ENCODE measurements at places on chromosomes 1 and 21.

- no peak for DNase-seq
Measured at GRCh38 chr1:243483071-243483771, 227.4 kb downstream of the SDCCAG8 start.

GRCh38 chr1:177973585-177973984 lies 3.7 kb upstream of the SEC16B start:
- no peak for DNase-seq

- DNase-seq: no peak
Measured at GRCh38 chr1:86648255-86648654, 56.1 kb upstream of the SH3GLB1 start.

DNA sequence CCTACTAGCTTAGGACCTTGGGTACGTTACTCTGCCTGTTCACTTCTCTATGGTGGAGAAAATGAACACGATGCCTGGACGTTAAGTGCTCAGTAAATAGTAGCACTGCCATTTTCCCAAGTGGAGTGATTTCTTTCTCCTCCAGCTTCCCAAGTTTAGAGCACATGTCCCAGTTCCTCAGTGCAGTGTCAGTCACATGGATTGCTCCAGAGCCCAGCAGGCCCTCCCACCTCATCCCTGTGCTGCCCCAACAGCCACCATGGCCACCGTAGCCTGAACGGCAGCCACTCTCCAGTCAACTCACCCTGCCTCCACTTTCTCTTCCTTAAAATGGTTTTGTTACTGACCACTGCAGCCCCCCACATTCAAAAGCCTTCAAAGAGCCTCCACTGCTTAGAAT lies 8.5 kb downstream of the STMN1 start:
- DNase-seq: no peak

- DNase-seq: no peak
Measured at GRCh38 chr1:61287734-61288133, 205.4 kb downstream of the NFIA start.

DNA sequence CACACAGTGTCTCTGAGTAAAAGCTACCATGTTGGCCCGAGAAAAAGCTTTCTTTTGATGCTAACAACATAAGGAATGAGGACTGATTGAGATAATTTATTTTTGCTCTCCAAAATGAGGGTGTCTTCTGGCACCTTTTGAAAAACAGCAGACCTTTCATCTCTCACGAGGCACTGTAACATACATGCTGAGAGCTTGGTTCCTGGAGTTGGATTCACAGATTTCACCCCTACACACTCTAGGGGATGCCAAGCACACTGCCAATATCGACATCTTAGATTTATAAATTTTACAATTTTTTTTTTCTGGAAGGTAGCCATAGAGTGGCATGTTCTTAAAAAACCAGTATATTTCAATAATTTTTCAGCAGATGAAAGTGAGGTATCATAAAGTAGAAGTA lies 408.3 kb downstream of the DSCAM start:
- no peak for DNase-seq

- no peak for DNase-seq
Measured at GRCh38 chr1:114758256-114758832, 560 bp upstream of the CSDE1 start.

- no peak for DNase-seq
Measured at GRCh38 chr21:35699361-35699760, 361.0 kb downstream of the SETD4 start.

DNA sequence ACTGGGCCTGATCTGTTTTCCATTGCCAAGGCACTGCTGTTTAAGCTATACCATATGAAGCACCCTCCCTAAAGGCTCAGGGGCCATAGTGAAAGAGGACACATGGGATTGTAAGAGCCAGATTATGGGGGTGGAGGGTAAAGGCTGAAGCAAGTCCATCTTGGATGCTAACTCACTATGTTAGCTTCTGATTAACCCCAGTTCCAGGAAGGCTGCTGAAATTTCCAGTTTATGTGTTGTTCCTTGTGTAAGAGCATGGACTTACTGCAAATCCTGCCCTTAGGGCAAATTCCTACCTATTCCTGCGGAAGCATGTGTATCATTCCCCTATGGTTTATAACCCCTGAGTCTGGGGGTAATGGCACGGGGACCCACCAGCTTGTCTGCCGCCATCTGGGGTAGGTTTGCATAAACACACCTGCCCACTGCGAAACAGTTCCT lies 91.8 kb upstream of the SERBP1 start:
- no peak for DNase-seq

- no peak for DNase-seq
Measured at GRCh38 chr21:41664881-41665765, 101.7 kb downstream of the RIPK4 start.

DNA sequence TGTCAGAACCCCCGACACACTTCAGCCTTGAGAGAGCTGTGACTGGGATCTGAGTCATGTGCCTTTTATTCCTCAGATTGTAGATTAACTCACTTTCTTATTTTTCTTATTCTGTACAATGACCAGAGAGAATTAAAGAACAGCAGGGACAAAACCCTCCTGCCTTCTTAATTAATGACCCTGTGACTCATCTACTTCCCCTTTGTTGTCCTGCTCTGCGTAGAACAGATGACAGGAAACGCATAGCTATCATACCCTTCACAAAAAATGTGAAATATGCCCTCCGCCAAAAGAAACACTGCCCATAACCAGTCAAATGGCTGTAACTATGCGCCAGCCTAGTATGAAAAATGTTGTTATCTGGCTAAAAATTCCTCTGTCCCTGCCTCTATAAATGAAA lies 9.1 kb upstream of the PADI2 start:
- peak; percentile 50 for DNase-seq

DNA sequence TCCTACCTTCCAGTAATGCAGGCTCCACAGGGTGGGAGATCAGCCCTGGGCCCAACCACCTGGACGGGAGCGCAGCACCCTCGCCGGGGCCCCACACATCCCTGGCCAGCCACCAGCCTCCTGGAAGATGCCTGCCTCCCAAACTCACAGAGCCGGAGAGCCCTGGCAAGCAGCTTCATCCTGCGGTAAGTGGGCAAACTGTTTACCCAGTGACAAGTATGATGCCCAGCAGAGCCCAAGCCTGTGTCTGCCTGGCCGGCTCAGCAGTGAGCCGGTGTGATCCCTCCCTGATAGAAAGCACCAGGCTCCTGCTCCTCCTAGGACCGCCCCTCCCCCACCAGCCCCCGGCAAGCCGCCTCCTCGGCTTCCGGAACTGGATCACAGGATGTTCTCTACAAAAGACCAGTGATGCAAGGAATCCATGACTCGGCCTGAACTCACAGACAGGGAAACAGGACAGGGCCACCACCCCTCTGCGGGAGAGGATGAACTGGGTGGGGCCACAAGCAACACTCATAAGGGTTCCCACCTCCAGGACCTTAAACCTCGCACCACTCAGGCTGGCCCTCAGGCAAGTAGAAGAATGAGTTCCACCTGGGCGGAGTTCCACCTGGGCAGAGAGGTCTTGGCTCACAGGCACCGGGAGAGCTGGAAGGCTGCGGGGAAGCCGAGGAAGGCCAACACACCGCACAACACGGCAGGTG lies 7.9 kb downstream of the ACOT7 start:
- peak; percentile 49 for DNase-seq

DNA sequence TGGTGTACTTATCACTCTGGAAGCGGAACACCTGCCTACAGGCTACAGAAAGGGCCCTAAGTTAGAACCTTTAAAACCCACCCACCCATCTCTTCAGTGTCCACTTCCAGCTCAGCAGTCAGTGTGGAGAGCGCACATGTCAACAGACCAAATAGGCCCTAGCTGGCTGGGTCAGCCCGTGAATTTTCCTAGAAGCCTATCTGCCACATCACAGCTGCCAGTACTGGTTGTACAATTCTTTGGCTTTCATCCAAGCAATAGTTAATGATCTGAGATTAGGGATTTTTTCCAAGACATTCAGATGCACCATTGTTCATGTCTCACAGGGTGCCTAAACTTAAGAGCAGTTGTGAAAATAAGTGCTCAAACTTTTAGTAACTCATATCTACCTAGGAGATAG lies 197.1 kb downstream of the KCNK2 start:
- no peak for DNase-seq

GRCh38 chr1:222889440-222889839 lies 74.6 kb downstream of the DISP1 start:
- no peak for DNase-seq

- no peak for DNase-seq
Measured at GRCh38 chr1:234845097-234845660, 235.2 kb upstream of the IRF2BP2 start.

DNA sequence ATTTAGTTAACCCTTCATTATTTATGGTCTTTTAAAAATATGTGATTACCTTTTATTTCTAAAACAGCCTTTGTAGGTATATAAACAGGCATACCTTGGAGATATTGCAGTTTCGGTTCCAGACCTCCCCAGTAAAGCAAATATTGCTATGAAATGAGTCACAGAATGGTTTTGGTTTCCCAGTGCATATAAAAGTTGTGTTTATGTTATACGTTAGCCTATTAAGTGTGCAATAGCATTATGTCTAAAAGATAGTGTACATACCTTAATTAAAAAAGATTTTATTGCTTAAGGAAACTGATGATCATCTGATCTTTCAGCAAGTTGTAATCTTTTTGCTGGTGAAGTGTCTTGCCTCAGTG lies 44.1 kb downstream of the XCL2 start:
- no peak for DNase-seq

- DNase-seq: no peak
Measured at GRCh38 chr1:37605061-37605650, 9.4 kb upstream of the GNL2 start.

GRCh38 chr1:94883691-94884090 lies 43.2 kb downstream of the CNN3 start:
- DNase-seq: no peak

DNA sequence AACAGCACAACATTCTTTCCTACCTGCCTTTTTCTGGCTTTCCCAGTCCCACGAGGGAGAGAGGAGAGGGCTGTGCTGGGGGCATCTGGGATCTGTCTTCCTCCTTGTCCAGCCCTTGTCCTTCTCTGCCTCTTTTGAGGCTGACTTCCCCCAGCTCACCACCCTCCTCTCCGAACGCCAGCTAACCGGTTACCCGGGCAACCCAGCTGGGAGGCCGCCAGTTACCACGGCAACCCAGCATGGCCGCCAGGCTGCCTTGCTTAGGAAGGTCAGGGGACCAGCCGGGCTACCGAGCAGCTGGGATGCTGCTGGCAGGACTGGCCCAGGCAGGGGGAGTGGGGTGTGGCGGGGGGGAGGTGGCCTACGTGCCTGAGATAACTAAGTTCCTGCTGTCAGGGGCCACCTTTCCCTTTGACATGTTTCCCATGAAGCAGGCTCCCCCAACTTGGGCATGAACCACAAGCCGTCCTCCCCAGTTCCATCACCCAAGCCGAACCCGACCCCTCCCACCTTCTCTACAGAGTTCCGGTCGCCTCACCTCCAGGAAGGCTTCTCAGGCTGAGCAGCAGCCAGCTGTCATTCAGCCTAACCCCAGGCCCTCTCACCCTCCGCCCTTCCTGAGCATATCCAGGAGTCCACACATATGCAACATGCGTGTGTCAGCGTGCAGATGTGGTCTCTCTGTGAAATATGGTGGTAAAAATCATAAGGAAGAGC lies 8.7 kb downstream of the PLEKHA6 start:
- no peak for DNase-seq

DNA sequence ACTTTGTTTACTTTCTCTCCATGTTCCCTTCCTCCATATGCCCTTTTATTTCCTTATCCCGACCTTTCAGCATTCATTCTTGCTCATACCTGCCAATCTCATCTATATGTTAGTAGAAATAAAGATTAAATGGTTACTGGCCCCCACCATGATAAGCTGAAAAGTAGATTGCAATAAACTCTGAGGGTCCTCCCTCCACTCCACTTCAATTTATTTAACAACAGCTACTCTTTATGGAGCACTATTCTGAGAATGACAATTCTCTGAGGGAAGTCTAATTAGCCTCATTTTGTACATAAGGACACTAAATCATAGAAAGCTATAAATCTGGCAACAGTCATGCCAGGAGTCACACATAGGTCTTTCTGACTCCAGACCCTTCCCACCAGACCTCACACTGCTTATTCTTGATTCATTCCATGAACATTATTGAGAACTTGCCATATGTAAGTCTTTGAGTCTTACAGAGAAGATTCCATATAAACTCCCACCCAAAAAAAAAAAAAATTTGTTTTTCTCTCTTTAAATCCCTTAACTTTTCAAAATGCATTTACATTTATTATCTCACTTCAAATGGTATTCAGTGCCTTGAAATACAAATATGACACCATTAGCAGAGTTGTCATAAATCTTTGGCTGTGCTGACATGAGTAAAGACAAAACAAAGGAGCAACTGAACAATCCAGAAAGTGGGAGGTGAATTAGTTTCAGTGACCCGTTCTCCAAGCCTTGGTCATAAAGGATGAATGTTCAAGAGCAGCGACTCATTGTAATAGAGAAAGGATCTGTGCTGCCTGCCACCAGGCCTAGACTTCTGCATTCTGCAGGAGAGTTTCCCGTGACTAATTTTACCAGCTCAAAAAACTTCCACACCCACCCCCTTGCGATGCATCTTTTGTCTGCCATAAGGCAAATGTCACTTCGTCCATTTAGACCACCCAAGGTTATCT lies 28.5 kb downstream of the PALMD start:
- DNase-seq: no peak

DNA sequence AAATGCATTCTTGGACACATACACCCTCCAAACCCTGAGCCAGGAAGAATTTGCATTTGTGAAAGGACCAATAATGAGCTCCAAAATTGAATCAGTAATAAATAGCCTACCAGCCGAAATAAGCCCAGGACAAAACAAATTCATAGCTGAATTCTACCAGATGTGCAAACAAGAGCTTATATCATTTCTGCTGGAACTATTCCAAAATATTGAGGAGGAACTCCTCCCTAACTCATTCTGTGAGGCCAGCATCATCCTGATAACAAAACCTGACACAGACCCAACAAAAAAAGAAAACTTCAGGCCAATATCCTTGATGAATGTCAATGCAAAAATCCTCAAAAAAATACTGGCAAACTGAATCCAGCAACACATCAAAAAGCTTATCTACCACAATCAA lies 6.7 kb downstream of the SPRR2E start:
- DNase-seq: no peak

DNA sequence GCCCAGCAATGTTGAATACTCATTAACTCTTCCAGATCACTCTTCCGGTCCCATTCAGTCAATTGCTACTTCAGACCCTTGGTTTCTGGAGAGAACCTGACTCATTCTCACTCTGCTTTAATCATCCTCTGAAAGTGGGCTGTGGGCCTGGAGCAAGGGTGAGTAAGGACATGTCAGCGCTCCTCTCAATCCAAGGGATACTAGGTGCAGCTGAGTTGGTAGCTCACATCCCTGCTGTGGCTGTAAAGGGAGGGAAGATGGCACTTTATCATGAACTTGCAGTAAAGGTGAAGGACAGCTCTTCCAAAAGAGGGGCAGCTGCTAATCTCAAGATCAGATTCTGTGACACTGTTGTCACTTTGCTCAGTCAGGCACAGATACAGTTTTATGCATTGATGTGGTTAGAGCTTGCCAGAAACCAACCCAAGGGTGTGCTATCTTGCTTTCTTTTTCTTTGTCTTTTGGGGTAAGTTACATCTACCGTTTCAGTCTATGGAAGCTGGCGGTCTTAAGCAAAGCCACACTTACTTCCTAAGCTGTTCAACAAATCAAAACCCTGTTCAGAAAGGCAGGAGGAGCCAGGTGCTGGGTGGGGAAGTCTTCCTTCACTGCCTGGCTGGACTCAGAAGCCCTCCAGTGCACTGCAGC lies 26.5 kb upstream of the NTPCR start:
- no peak for DNase-seq
